Body of pancreas (tissue), 4 donors: ENCODE measurements at places on chromosomes 1 and 21. TPM values are rescaled to one million over a fixed set of nuclear protein-coding genes. Genes with fewer than 3 reads are reported as not detected.

ZNF683 gene
- total RNA-seq: not detected

OPTC gene
- total RNA-seq: not detected

SPATC1L gene
- 4.4 TPM for total RNA-seq

RGSL1 gene
- total RNA-seq: not detected

AKR7A2 gene
- 45.1 TPM for total RNA-seq

PCBP3 gene
- total RNA-seq: 1.3 TPM

ANKRD45 gene
- not detected for total RNA-seq

PODN gene
- total RNA-seq: 35.8 TPM

KCTD3 gene
- 31.6 TPM for total RNA-seq

RCAN3 gene
- total RNA-seq: 32.3 TPM

HJV gene
- total RNA-seq: not detected

TTC39A gene
- 7.9 TPM for total RNA-seq

PRRX1 gene
- 5.3 TPM for total RNA-seq

GJC2 gene
- 0.33 TPM for total RNA-seq

SPATA45 gene
- total RNA-seq: not detected

PDZK1 gene
- total RNA-seq: 7.8 TPM

PEAR1 gene
- 5.2 TPM for total RNA-seq

ESRRG gene
- total RNA-seq: 18.7 TPM

MOB3C gene
- 20.8 TPM for total RNA-seq

VWA5B1 gene
- total RNA-seq: not detected

SPRR1B gene
- not detected for total RNA-seq

FAM89A gene
- 14.3 TPM for total RNA-seq
